HS-27A (cell line): ENCODE measurements at places on chromosomes 6 and 20.
A peak's percentile ranks its signal among the peaks of the same experiment; 100 is the strongest.

DNA sequence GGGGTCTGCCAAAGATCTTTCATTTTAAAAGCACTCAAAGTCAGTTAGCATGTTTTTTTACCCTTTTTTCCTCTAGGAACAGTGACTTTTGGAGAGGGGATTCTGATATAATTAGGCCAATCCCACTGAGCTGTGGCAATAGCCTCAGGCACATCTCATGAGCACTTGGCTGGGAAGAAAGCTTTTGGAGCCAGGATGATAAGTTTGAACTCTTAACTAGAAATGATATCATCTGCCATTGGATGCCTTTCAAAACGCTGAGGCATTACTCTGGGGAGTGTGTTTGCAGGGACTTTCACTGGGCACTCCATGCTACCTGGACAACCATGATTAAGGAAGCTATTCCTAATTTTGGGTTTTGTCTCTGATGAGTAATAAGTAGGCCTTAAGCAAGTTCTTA lies 3.7 kb downstream of the SCGN start:
- no peak for DNase-seq

- DNase-seq: no peak
Observed at GRCh38 chr6:7406743-7407142, 17.1 kb downstream of the RIOK1 start.

DNA sequence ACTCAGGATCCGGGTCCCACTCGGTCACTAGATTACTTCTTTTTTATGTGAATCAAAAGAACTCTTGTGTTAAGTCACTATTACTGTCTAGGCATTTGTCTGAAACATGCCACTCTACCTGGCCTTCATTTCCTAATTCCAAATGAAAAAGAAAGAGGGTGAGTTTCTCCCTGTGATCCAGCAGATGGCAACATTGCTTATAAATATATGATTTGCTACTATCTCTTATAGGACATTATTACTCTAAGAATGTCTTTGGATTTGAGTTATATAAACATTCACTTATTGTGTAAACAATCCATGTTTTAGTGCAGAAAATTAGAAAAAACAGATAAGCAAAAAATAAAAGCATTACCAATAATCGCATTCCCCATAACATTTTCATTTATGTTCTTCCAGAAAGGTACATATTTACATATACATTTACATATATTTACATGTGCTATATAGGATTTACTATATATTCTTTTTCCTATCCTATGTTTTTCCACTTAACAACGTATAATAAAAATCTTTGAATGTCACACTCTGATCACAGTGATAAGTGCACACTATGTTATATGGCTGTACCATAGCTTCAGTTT lies 66.9 kb downstream of the FAXC start:
- no peak for DNase-seq

- no peak for DNase-seq
Observed at GRCh38 chr20:36827541-36828279, 48.2 kb upstream of the TLDC2 start.

DNA sequence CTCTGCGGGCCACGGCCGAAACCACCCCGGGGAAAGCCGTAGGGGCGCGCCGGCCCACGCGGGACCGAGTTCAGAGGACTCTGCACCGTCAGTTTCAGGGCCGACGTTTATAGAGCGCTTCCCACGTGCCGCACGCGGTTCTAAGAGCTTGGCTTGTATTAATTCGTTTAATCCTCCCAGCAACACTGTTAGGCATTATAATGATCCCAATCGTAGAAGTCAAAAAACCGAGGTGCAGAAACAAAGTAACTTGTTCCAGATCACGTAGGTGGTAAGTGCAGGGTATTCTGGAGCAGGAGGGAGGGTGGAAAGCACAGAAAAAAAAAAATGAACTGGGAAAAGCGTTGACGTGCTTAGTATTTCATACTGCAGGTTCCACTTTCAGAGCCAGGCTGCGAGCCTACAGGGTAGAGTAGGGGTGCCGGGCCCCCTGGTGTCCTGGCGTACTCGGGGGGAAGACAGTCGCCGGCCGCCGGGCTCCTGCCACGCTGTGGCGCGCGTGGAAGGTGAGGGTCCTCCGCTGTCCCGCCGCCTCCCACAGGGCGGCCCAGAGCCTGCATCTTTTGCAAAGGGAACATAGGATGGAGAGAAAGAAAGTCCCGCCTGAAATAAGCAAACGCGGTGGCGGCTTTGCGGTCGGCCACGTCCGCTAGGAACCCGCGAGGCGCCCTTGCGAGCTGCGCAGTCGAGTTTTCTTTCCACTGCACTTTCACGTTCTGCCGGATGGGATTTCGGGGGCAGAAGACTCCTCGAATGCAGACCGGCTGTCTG lies 10.2 kb upstream of the FOXF2 start:
- DNase-seq: no peak

GRCh38 chr6:109772883-109773431 lies 81.9 kb downstream of the FIG4 start:
- peak; percentile 84 for DNase-seq

GRCh38 chr6:45513213-45513618 lies 135.5 kb upstream of the SUPT3H start:
- no peak for DNase-seq

DNA sequence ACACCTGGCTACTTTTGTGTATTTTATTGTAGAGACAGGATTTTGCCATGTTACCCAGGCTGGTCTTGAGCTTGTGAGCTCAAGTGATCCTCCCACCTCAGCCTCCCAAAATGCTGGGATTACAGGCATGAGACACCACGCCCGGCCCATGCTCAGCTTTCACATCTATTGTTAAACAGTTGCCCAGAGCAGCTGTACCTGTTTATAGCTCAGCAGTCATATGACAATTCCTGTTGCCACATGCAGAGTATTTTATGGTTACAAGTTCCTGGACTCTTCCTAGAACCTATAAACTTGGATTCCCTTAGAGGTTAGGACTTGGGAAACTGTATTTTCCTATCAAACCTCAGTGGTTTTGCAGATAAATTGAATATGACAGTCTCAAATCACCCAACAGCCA lies 188.3 kb upstream of the KCNG1 start:
- DNase-seq: no peak
